HTR-8/SVneo (cell line): ENCODE measurements at places on chromosomes 5 and 9.

- DNase-seq, result no peak
These were observed 150.0 kb downstream of the CDC42SE2 start for GRCh38 chr5:131413605-131414559.

- DNase-seq, result no peak
These were observed 254.6 kb upstream of the PIK3R1 start for GRCh38 chr5:67960939-67961338.

GRCh38 chr9:89080193-89080592 lies 88.9 kb downstream of the S1PR3 start:
- DNase-seq, result no peak

DNA sequence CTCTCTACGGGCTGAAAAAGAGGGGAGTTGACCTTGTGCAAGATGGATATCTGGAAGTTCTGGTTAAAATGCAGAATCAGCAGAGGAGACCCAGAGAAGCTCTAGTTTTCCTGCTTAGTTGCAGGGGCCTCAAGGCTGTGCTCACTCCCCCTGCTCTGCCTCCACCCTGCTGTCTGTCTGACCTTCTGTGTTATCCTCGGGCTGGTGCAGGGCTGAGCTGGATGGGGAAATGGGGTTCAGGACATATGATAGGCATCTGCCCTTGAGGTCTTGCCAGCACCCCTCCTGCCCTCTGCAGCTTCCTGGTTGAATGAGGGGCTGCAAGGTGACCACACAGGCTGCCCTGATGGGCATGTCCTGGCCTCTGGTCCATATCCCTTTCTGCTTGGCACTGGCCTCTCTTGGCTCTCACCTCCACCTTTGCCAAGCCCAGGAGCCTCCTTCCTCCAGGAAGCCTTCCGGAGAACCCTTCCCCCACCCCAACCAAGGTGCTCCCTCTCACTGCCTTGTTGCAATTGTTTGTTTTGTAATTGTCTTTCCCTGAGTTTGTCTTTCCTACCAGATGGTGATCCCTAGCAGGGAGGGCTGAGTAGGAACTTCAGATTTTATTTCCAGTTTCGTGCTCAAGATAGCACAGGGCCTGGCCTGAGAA lies 1.3 kb downstream of the TMEM268 start:
- DNase-seq, result no peak

GRCh38 chr9:18423791-18424531 lies 50.0 kb upstream of the ADAMTSL1 start:
- no peak for DNase-seq

GRCh38 chr9:115024925-115025535 lies 92.9 kb downstream of the TNC start:
- DNase-seq, result no peak

GRCh38 chr5:180105827-180106312 lies 34.3 kb upstream of the RNF130 start:
- no peak for DNase-seq

- DNase-seq, result no peak
These were observed 66.7 kb downstream of the PPARGC1B start for GRCh38 chr5:149796836-149797235.

GRCh38 chr5:151085517-151086041 lies 4.7 kb upstream of the TNIP1 start:
- DNase-seq, result no peak

GRCh38 chr9:70413464-70413798 lies 1.0 kb downstream of the KLF9 start:
- no peak for DNase-seq

DNA sequence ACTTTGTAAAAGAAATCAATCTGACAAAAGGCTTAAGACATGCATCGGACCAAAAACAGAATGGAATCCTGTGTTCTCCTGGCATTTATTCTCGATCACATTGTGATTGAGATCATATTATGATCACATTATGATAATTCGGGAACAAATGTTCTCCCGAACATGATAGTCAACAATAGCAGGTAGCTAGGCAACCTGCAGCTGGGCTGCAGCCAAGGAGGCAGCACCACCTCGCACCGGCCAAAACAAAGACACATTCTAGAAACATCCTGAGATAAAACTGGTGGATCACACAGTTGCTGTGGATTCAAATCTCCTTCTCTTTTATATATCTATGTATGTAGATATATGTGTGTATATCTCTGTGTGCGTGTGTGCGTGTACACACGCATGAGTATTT lies 480.6 kb upstream of the CYLC2 start:
- no peak for DNase-seq

DNA sequence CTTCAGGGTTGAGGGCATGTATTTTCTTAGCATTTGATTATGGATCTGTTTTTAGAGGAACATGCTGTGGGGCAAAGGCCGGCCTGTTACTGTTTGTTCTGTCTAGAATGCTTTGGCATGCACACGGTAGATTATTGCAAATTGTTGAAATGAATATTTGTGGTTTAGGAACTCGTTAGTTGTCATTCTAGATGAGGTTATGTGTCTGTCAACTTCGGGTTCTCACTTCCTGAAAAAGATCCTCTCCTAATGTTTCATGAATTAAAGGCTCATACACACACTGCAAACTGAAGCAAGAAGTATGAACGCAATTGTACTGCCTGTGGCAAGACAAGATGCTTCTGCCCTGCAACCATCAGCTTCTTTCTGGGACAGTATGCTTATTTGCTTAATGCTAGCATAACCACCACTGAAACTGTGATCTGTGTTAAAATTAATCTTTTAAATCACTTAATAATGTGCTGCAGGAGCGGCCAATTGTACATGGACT lies 99.6 kb downstream of the BASP1 start:
- no peak for DNase-seq

DNA sequence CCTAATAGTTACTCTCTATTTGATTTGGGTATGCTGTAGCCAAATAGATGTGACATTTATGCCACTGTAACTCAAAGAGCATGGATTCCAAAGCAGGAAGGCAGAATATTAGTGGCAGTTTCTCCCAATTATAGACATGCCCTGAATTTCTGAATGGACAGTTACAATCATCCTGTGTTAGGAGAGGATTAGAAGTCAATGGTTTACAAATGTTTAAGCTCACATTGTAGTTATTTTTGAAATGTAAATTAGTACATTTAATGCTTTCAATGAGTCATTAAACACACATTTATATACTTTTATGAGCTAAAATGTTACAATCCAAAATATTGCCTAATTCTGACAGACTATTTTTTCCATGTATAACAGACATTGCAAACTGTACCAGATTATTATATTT lies 62.3 kb upstream of the CDH18 start:
- DNase-seq, result no peak

- DNase-seq, result no peak
These were observed 162.7 kb upstream of the NR3C1 start for GRCh38 chr5:143566139-143566538.

DNA sequence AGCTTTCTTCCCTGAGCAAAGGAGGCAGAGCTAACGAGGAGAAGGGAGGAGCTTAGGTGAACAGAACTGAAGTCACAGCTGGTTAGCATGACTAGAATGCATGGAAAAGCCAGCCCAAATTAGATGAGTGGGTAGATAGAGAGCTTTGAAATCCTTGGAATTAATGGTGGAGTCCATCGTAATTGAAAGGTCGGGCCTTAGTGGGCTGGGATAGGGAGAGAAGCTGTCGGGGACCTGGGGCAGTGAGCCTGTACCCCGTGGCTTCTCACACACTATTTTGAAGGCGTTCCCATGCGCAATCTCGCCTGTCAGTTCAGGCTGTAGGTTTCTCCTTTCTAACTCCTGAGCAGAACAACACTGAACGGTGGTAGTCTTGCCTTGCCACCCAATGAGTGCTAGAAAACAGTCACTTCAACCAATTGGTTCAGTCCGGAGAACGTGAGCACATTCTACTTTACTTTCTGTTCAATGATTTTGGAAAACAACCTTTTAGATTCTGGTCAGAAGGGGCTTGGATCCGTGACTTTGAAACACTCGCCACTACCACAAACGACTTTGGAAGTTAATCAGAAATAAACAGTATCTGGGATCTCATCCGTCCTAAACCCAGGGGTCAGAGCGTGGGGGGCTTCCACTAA lies 655 bp upstream of the RAI14 start:
- peak; percentile 75 for DNase-seq

DNA sequence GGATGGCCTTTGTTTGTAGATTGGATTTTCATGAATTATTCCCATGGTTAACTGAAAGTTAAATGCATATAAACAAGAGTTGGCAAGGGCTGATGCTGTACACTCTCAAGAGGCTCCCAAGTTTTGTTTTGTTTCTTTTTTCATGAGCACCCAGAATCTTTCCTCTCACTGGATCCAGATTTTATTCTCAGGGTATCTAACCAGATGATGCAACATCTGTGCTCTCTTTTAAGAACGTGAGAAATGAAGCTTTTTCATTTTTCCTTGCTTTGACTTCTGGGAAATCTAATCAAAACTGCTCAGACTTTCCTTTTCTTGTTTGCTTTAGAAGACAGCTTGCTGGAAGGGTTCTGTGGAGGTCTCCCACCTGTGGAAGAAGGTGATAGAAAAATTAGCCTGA lies 142.7 kb upstream of the SLC12A2 start:
- DNase-seq, result no peak

- DNase-seq, result no peak
These were observed 283.8 kb downstream of the CD180 start for GRCh38 chr5:66912787-66913186.

DNA sequence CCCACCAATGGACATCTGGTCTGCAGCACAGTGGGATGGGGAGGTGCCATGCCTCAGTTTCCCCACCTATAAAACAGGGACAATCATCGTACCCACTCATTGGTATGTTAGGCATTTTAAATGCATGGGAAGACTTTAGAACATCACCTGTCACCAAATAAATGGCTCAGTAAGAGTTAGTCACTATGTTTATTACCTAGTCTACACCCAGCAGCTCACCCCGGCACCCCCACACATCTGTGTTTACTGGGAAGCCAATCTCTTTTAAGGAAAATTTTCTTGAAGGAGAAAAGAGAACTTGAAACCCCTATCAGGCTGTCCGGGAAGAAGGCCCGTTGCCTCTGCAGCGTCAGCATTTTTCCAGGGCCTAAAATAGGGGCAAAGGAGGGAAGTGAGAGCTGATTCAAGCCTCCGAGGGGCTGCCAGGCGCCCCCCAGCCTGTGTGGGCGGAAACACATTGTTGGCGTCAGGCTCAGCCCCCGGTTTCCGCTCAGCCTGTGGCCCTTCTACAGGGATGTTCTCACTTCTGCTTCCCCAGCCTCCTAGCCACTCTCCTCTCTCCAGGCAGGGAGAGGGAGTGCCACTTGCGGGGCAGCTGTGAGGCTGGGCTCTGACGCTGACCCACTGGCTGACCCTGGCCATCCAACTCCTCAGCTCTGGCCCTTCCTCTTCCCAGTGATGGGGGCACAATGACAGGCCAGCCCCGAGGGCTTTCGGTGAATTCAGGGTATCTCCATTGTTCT lies 4.6 kb downstream of the CSF1R start:
- no peak for DNase-seq

DNA sequence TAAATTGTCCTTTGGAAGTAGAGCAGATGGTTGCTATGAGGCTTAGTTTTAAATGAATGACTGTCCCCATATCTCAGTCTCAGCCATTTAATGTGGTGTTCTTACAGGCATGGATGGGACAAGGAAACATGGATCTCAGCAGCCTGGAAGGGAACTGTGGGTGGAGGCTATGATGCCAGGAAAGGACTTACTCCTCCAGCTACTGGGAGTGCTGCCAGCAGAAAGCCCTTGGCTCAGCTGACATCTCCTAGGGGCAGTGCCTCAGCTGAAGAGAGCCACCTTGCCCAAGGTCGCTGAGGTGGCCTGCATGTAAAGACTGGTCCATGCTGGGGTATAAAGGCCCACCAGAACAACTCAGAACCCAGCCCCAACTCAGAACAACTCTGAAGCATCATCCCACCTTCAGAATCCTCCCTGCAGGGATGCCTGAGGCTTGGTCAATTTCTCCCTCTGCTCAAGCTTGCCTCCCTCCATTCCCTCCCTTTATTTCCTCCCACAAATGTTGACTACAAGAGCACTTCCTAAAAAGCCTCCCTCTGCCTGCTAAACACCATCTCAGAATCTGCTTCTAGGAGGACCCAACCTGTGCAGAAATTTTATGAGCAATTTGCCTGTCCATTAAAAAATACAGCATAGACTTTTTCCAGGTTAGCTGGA lies 1.8 kb upstream of the PDE8B start:
- no peak for DNase-seq

- no peak for DNase-seq
These were observed 1366.8 kb downstream of the EFNA5 start for GRCh38 chr5:106303911-106304310.

DNA sequence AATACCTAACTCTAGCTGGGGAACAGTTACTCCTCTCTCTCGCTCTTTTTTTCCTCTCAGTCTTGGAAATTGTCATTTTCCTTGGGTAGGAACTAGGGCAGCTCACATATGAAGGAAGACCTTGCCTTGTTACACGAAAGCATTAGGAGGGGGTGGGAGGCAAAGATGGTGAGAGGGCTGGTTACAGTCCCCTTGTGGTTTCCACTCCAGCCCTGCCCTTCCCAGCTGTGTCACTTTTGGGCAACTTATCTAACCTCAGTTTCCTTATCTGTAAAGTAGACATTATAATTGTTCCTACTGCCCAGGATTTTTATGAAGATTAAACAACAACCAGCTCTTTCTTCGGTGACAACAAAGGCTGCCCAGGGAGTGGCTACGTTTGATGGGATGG lies 196.2 kb upstream of the CLINT1 start:
- no peak for DNase-seq

DNA sequence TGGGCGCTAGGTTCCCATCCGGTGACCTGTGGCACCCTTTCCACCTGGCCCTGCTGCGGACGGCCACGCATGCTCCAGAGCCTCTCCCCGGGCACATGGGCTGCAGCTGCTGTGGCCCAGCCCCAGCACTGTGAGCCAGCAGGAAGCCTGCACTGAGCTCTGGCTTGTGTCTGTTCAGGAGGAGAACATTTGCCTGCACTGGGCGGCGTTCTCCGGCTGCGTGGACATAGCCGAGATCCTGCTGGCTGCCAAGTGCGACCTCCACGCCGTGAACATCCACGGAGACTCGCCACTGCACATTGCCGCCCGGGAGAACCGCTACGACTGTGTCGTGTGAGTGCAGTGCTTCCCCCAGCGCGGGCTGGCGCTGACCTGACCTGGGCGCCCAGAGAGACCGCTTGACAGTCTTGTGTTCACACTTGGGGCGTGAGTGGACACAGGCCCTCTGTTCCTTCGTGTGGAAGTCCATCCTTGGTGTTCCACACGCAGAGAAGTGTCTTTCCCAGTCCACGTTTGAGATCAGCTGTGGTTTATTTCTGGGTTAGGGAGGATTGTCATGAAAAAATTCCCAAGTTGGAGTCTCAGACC lies 66.2 kb upstream of the CACNA1B start:
- no peak for DNase-seq

DNA sequence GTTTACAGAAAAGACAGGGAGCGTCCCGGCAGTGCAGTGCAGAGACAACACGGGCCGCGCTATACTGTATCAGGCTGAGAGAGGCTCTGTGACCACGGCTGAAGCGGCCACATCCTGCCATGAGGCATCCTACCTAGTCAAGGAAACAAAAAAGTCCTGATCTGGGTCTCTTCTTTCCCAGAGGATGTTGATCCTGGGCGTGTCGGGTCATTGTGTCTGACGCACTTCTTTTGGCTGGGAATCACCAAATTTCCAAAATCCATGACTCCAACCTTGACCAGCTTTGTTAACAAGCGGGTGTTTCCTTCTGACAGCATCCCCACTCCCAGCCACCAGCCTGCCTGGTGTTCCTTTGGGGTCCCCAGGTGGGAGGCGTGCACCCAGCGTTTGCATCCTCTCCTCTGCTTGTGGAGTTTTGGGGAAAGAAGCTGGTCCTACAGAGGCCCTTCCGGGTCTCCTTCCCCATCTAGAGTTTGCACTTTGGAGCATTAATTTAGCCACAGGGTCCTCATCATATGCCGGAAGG lies 91.4 kb upstream of the RAI14 start:
- no peak for DNase-seq

- no peak for DNase-seq
These were observed 564.6 kb upstream of the DMAC1 start for GRCh38 chr9:8364026-8364752.
